ENCODE measurements at places on chromosomes 2 and 18.

- no peak for DNase-seq
These were observed 20.1 kb downstream of the WDR33 start for GRCh38 chr2:127790694-127791529.

DNA sequence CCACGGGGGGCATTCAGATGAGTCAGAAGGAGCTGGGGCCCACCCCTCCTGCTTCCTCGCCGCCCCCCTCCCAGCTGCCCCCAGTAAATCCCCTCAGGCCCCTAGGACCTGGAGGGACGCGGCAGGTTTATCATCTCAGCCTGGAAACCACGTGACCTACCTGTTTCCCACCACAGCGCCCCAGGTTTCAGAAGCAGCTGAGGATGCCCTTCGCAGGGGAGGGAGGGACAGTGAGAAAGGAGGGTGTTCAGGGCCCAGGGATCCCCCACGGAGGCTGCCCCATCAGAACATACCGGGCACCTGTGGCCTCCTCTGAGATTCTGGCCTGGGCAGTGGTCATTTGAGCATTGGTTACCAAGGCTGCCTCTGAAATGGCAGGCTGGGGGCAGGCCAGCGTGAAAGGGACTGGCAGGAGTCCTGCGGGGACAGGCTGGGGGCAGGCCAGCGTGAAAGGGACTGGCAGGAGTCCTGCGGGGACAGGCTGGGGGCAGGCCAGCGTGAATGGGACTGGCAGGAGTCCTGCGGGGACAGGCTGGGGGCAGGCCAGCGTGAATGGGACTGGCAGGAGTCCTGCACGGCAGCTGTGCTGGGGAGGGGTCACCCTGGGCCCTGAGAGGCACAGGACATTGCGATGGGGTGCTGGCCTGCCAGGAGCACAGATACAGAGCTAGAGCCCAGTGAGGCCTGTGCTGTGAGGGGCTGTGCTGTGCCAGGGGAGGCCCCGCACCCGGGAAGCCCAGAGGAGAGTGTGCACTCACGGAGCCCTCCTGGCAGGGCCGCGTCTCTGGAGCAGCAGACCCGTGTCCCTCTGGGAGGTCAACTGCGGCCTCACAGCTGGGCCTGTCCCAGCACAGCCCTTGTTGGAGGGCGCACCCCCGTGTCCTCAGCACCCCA lies 1.6 kb downstream of the NEU4 start:
- no peak for DNase-seq

- DNase-seq: no peak
These were observed 56.7 kb upstream of the EPB41L3 start for GRCh38 chr18:5600378-5601071.

GRCh38 chr2:55992455-55992854 lies 68.9 kb upstream of the EFEMP1 start:
- no peak for DNase-seq

- DNase-seq: no peak
These were observed 12.8 kb upstream of the WIPF1 start for GRCh38 chr2:174610243-174610995.

GRCh38 chr18:46289463-46289862 lies 185.3 kb downstream of the HAUS1 start:
- DNase-seq: no peak

DNA sequence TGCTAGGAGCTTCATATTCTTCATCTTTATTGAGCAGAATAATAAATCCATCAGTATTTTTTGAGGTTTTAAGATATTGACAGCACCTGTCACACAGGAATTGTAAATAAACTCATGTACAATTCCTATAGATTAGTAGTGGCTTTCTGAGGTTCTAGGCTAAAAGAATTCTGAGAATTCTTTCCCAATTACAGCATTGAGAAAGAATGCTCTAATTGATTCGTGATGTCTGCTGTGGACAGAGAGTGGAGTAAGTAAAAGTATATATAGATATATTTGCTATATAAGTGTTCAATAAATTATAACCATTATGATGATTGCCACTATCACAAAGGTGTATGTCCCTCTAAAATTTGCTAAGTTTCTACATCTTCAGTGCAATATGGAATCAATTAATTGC lies 186.5 kb upstream of the NRP2 start:
- DNase-seq: no peak

- DNase-seq: no peak
These were observed 552.3 kb upstream of the SETBP1 start for GRCh38 chr18:44128365-44128764.

GRCh38 chr2:95053543-95053942 lies 28.0 kb downstream of the MAL start:
- no peak for DNase-seq

GRCh38 chr2:211512806-211513205 lies 956.4 kb downstream of the CPS1 start:
- DNase-seq: no peak

DNA sequence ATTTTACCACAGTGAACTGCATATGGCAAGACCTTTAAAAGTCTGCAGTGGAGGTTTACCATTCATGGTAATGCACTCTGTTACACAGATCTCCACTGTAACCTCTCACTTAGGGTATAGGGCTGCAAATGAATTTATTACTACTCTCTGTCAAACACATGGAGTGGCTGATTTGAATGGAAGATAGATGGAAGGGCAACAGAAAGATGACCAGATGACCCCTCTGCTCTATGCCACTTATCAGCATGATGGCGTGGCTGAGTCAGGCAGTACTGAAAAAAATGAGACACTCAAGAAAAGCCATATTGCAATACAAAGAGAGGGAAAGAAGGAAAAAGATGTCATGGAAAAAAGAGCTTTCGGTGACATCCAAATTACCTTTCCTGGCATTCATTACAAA lies 72.3 kb downstream of the ABCA12 start:
- DNase-seq: no peak

GRCh38 chr2:218471982-218472381 lies 53.1 kb downstream of the VIL1 start:
- no peak for DNase-seq

- DNase-seq: no peak
These were observed 15.7 kb upstream of the OLA1 start for GRCh38 chr2:174263997-174264396.

DNA sequence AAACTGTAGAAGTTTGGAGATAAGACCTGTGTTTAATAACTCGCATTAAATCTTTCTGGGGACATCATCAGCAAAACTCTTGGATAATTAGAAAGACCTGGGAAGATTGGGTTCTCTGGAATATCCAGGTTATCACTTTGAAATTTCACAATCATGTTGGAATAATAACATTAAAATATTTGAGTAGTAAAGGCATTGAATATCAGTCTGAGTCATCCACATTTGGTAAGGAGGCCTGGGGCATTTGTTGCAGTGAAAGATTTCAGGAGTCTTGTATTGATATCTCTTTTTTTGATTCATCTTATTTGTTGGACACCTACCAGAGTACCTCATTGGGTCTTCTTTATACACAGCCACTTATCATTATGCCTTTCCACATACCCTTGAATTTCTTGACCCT lies 95.9 kb downstream of the EPB41L5 start:
- DNase-seq: no peak

GRCh38 chr18:26654616-26655524 lies 106.5 kb upstream of the KCTD1 start:
- no peak for DNase-seq

GRCh38 chr2:3902131-3902530 lies 198.8 kb downstream of the DCDC2C start:
- no peak for DNase-seq

DNA sequence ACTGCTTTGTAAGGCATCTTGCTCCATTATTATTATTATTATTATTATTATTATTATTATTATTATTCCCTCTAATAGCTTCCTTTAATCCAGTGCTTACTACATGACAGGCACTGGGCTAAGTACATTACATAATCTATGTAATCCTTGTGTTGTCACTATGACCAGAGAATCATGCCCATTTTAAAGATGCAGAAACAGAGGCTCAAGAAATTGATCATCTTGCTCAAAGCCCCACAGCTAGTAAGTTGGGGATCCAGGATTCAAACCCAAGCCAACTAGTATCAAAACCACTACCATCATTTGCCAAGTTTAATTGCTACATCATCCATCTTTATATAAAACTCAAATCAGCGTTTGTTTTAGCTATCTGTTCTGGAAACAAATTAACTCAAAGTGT lies 594 bp upstream of the NGEF start:
- no peak for DNase-seq

GRCh38 chr18:22975508-22975907 lies 42.4 kb downstream of the RBBP8 start:
- no peak for DNase-seq

DNA sequence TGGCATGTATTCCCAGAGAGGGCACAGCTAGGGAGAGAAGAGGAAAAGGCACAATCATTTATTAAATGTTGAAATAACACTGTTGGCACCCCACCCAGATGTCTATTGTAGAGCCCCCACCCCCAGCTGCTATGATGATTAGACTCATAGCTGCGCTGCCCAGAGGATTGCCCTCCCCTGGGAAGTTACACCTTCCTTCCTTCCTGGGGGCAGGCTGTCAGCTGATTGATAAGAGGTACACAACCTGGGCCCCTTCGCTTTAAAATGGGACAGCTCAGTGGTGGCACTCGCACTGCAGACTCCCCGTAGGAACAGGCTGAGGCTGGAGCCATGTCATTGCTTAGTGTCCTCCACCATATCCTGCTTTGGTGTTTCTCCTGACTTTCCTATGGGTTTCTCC lies 18.1 kb downstream of the TEX51 start:
- no peak for DNase-seq

GRCh38 chr2:97919858-97920257 lies 75.9 kb downstream of the TMEM131 start:
- no peak for DNase-seq

DNA sequence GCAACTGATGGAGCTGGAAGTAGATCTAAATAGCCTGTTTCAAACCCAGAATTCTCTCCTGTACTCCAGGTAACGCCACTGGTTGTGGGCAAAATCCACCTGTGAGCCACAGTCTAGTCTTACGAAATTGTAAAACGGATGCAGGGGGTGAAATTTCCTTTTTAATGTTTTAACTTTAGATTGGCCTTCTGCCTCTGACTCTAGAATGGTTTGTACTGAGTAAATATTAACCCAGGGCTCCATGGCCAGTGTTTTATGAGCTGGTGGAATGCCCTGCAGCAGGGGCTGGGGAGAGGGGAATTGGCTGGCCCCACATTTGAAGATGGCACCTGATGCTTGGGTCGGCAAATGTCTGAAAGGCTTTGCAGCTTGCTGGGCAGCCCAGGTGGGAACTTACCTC lies 156.6 kb downstream of the MYCN start:
- DNase-seq: no peak

DNA sequence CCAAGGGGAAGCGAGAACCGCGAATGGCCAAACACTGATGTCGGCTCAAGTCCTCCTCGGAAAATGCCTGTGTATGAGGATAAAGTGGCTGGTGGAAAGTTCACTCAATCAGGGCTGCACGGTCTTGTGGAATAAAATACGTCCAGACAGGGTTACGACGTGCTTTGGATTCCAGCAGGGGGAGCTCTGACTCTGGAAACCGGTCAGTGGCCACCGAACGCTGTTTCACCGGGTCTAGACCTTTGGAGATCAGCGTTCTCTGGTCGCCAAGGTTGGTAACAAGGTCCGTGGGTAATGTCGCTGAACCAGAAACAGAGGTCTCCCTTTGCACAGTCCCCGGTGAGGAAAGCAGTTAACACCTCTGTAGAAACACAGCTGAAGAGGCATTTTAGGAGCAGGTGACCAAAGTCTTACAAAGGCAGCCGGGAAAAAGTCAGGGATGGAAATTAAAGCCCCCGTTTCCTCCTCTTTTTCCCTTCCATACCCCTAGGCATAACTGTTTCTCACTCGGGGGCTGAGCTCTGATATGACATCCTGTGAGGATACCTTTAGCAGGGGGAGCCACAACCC lies 47.8 kb downstream of the CDCA7 start:
- DNase-seq: no peak

GRCh38 chr2:50333529-50334228 lies 698.3 kb downstream of the NRXN1 start:
- no peak for DNase-seq

- no peak for DNase-seq
These were observed 8.5 kb downstream of the ALKAL2 start for GRCh38 chr2:279366-279765.

DNA sequence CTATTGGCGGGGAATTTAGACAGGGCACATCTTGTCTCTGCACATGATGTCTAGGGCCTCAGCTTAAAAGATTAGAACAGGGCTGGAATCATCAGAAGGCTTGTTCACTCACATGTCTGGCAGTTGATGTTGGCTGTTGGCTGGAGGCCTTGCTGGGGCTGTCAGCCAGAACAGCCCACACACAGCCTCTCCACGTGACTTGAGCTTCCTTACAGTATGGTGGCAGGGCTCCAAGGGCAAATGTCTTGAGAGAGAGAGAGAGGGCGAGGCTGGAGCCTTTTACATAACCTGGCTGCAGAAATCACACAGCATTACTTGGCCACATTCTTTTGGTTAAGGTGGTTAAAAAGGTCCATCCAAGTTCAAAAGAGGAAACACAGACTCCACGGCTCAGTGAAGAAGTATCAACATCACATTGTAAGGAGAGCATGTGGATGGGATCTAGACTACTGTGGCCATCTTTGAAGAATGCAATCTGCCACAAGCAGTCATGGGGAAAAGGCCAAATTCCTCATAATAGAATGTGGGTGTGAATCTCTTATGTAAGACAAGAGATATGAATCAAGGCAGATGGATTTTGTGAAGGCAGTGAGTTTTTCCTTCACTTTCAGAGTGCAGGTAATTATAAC lies 30.4 kb downstream of the SRSF7 start:
- DNase-seq: peak; percentile 11

DNA sequence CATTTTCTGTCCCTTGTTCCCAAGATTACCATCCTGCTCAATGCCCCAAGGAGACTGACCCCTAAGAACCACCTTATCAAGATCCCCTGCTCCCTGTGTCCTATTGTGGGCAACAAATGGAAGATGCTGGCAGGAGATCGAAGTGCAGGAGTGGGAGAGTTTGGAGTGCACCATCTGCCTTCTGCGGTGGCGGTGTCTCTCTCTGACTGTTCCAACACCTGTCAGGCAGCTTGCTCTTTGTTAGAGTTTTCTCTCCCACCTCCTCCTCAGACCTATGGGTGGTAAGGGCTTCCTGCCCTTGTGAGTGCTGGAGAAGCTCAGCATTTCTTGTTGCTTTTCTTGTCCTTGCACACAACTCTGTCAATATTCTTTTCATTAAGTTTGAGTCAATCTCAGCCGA lies 64.1 kb upstream of the SPHKAP start:
- no peak for DNase-seq

- no peak for DNase-seq
These were observed 3.9 kb downstream of the KCNG2 start for GRCh38 chr18:79801641-79802040.

DNA sequence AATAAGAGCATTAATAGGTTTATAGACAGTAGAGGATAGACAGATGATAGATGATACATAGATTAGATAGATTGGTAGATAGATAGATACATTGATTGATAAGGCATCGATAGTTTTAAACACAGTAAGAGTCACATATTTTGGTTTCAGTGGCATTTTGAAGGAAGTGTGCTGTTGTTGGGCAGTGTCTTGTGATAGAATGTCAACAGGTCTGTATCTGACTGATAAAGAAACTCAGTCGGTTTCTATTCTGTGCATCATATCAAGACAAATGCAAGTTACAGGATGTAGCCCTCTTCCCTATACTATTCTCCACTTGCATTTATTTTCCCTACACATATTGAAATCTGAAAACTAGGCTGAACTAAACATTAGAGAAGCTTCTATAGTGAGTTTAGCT lies 1229.0 kb upstream of the ZEB2 start:
- DNase-seq: no peak

- no peak for DNase-seq
These were observed 60.6 kb downstream of the FMNL2 start for GRCh38 chr2:152395572-152395971.
